ENCODE measurements at places on chromosomes 12 and 14. TPM values are rescaled to one million over a fixed set of nuclear protein-coding genes. Genes with fewer than 3 reads are reported as not detected.

GRCh38 chr12:121267822-121268221, 28.7 kb downstream of the CAMKK2 start:
- H3K27ac ChIP-seq = no peak overlapping the region
- no peaks in the 10 kb centered on the region for H3K4me1 ChIP-seq
- H3K27me3 ChIP-seq = no peaks in the 10 kb centered on the region
- H3K4me3 ChIP-seq = no peak overlapping the region
- DNase-seq = no peak

DNA sequence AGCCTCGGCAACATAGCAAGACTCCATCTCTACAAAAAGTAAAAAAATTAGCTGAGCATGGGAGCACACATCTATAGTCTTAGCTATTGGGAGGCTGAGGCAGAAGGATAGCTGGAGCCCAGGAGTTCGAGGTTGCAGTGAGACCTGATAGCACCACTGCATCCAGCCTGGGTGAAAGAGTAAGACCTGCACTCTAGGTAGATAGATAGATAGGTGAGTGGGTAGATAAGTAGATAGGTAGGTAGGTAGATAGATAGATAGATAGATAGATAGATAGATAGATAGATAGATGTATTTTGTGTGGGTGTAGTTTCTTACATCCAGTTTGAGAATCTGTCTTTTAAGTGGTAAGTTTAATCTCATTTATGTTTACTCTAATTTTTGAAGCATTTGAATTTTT, 72.8 kb downstream of the IFT81 start:
- no peak overlapping the region for H3K27ac ChIP-seq
- no peak overlapping the region for H3K4me3 ChIP-seq
- no peaks in the 10 kb centered on the region for H3K4me1 ChIP-seq
- no peaks in the 10 kb centered on the region for H3K36me3 ChIP-seq
- no peaks in the 10 kb centered on the region for H3K27me3 ChIP-seq

DNA sequence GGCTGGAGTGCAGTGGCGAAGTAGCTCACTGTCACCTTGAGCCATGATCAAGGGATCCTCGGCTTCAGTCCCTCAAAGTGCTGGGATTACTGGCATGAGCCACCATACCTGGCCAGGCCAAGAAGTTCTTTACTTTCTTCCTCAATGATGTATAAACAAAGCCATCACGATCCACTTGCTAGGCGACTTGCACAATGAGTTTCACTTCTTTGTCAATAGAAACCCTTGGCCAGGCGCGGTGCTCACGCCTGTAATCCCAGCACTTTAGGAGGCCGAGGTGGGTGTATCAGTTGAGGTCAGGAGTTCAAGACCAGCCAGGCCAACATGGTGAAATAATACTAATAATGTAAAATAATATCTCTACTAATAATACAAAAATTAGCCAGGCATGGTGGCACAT, 14.4 kb upstream of the SPSB2 start:
- no peak overlapping the region for H3K27ac ChIP-seq
- DNase-seq = no peak
- H3K36me3 ChIP-seq = no peaks in the 10 kb centered on the region
- no peak overlapping the region for H3K4me3 ChIP-seq

Gene KRT77
- 1.3 TPM for polyA plus RNA-seq

- no peak overlapping the region for H3K4me3 ChIP-seq
- no peaks in the 10 kb centered on the region for H3K27me3 ChIP-seq
- no peaks in the 10 kb centered on the region for H3K36me3 ChIP-seq
- H3K27ac ChIP-seq = no peak overlapping the region
- DNase-seq = no peak
Observed at GRCh38 chr12:5611162-5611561, 179.3 kb downstream of the NTF3 start.

DNA sequence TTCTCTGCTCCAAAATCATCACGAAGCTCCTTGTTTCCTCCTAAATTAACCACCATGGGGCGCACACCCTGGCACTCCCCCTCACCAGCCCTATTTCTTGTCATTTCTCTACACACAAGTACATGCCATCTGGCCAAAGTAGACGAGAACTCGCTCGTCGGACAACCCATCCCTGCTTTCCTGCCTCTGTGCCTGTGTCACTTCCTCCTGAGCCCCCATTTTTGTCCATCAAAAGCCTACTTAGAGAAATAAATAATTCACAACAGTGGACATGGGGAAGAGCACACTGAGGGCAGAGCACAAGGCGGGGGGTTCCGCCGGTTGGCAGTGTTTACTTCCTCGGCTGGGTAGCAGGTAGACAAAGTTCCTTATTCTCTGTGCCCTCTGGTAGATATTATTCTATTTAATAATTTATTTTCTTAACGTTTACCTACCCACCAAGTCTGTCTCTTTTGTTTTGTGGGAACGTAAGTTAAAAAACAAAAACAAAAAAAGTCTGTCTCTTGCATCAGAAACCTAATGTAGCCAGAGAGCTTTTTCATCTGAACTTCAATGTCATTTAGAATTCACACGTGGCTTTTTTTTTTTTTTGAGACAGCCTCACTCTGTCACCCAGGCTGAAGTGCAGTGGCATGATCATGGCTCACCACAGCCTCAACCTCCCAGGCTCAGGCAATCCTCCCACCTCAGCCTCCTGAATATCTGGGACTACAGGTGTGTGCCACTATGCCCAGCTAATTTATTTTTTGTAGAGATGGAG, 6.0 kb downstream of the VPS37B start:
- DNase-seq = no peak
- no peaks in the 10 kb centered on the region for H3K27me3 ChIP-seq
- no peak overlapping the region for H3K4me3 ChIP-seq
- peaks cover 88% of the 10 kb centered on the region for H3K4me1 ChIP-seq
- H3K36me3 ChIP-seq = peaks cover 13% of the 10 kb centered on the region

- no peak overlapping the region for H3K4me3 ChIP-seq
- DNase-seq = peak; percentile 32
- no peaks in the 10 kb centered on the region for H3K36me3 ChIP-seq
- no peaks in the 10 kb centered on the region for H3K27me3 ChIP-seq
- peak overlapping the region; percentile 93 for H3K27ac ChIP-seq
- H3K4me1 ChIP-seq = peaks cover 18% of the 10 kb centered on the region
Observed at GRCh38 chr12:115375186-115375991, 691.4 kb upstream of the TBX3 start.

GRCh38 chr12:66663611-66664010, 15.3 kb downstream of the GRIP1 start:
- DNase-seq = no peak
- no peak overlapping the region for H3K27ac ChIP-seq
- H3K27me3 ChIP-seq = no peaks in the 10 kb centered on the region
- H3K36me3 ChIP-seq = no peaks in the 10 kb centered on the region
- peaks cover 28% of the 10 kb centered on the region for H3K4me1 ChIP-seq

DNA sequence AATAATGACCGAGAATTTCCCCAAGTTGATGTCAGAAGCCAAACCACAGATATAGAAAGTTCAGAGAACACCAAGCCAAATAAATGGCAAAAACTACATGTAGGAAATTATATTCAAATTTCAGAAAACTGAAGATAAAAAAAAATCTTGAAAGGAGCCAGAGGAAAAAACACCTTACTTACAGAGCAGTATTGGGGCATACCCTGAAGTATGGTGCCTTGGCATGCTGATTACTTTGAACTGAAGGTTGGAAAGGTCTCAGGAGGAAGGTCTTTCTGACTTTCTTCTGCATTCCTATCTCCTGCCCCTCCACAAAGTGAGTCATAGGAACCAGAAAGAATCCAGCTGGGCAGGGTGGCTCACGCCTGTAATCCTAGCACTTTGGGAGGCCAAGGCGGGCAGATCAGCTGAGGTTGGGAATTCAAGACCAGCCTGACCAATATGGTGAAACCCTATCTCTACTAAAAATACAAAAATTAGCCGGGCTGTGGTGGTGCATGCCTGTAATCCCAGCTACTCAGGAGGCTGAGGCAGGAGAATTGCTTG, 8.8 kb upstream of the FGF6 start:
- no peak for DNase-seq
- H3K36me3 ChIP-seq = no peaks in the 10 kb centered on the region
- no peak overlapping the region for H3K4me3 ChIP-seq
- no peaks in the 10 kb centered on the region for H3K4me1 ChIP-seq
- H3K27me3 ChIP-seq = no peaks in the 10 kb centered on the region

- no peak for DNase-seq
- H3K4me3 ChIP-seq = no peak overlapping the region
- H3K36me3 ChIP-seq = no peaks in the 10 kb centered on the region
- no peaks in the 10 kb centered on the region for H3K27me3 ChIP-seq
- no peak overlapping the region for H3K27ac ChIP-seq
Observed at GRCh38 chr14:32197919-32198318, 3.9 kb upstream of the RNU6-7 start.

DNA sequence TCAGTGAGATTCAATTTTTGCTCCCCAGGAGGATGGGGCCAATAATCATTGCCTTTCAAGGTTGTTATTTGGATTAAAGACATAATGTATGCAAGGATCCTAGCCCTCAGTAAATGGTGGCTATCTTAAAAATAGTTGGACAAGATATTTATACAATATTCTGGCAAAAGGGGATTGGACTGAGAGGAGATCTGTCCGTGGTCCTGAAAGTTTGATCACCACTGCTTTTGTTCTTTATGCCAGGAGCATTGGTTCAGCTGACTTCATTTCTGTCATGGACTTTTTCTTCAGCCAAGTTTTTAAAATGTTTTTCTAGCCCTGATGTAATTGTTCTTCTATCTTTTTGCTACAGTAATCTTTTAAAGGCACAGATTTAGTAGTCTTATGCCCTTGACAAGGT, 70.2 kb upstream of the TCL1A start:
- no peak for DNase-seq
- no peaks in the 10 kb centered on the region for H3K36me3 ChIP-seq
- H3K27ac ChIP-seq = no peak overlapping the region
- no peaks in the 10 kb centered on the region for H3K27me3 ChIP-seq
- H3K4me3 ChIP-seq = no peak overlapping the region

Gene HOXC12
- polyA plus RNA-seq = 0.35 TPM

Gene MYO1H
- polyA plus RNA-seq = not detected

- H3K4me3 ChIP-seq = no peak overlapping the region
- no peaks in the 10 kb centered on the region for H3K27me3 ChIP-seq
- no peak for DNase-seq
- H3K4me1 ChIP-seq = no peaks in the 10 kb centered on the region
- no peaks in the 10 kb centered on the region for H3K36me3 ChIP-seq
Observed at GRCh38 chr14:65664436-65664835, 251.9 kb downstream of the FUT8 start.

DNA sequence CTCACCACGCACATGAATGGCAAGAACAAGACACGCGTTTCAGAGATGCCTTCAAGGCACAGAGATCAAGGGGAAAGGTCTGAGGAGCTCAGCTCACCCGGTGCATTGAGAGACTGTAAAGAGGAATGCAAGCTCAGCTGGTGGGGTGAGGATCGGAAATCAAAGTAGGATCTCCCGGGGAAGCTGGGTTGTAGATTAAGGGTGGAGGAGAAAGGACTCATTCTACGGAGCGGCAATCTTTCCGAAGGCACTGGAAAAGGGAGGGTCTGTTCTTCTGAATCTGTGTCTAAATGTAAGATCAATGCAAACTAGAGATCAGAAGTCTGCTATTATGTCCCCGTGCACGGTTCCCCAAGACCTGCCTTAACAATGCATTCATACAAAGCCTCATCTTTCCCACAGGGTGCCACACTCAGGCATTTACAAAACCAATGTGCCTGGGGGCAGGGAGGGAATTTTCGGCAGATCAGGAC, 41.6 kb upstream of the PYGL start:
- no peak overlapping the region for H3K27ac ChIP-seq
- H3K4me3 ChIP-seq = no peak overlapping the region
- H3K36me3 ChIP-seq = no peaks in the 10 kb centered on the region
- no peak for DNase-seq
- peaks cover 14% of the 10 kb centered on the region for H3K27me3 ChIP-seq
- no peaks in the 10 kb centered on the region for H3K4me1 ChIP-seq

GRCh38 chr12:110137786-110138185, 13.6 kb downstream of the IFT81 start:
- H3K4me1 ChIP-seq = no peaks in the 10 kb centered on the region
- no peaks in the 10 kb centered on the region for H3K27me3 ChIP-seq
- peaks cover 3% of the 10 kb centered on the region for H3K36me3 ChIP-seq
- H3K4me3 ChIP-seq = no peak overlapping the region
- H3K27ac ChIP-seq = no peak overlapping the region

Gene VRTN
- not detected for polyA plus RNA-seq

Gene STAC3
- polyA plus RNA-seq = 0.62 TPM

Gene TAOK3
- 44.1 TPM for polyA plus RNA-seq
